ENCODE measurements at places on chromosomes 12 and 14.

DNA sequence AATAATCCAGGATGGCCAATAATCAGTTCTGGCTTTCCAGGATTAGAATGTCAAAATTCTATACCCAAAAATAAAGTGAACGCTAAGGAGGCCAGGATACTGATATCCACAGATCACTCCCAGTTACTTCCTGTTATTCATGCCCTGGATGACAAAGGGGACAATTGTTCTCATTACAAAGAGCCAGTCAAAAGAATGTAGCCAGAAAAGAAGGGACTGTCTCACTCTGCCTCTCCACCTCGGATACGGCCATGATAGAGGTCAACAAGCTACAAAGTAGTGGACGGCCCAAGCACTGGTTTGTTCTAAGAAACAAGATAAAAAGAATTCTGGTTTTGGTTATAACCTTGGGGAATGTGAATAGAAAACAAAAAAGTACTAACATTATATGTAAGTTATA, 116.1 kb upstream of the ATF7IP start:
- DNase-seq, result no peak

DNA sequence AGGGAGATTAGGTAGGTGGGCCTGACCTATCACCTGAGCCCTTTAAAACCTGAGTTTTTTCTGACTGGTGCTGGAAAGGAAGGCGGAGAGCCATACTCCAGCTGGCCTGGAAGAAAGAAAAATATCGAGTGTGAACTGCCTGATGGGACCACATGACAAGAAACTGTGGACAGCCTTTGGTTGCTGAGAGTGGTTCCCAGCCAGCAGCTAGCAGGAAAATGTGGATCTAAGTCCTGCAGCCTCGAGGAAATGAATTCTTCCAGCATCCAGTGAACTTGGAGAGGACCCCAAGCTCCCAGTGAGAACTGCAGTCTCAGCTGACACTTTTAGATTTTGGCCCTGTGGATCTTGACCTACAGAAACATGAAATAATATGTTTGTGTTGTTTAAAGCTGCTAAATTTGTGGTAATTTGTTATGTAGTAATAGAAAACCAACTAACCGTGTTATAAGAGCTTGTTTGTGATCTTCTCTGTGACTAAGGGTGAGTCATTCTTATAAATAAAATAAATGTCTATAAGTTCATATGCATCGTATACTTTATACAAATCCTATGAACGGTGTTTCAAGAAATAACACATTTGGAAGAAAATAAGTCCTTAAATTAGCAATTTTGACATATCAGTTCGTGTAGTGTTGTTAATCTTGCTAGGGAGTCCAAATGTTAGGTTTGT, 359.6 kb downstream of the BMP4 start:
- no peak for DNase-seq

DNA sequence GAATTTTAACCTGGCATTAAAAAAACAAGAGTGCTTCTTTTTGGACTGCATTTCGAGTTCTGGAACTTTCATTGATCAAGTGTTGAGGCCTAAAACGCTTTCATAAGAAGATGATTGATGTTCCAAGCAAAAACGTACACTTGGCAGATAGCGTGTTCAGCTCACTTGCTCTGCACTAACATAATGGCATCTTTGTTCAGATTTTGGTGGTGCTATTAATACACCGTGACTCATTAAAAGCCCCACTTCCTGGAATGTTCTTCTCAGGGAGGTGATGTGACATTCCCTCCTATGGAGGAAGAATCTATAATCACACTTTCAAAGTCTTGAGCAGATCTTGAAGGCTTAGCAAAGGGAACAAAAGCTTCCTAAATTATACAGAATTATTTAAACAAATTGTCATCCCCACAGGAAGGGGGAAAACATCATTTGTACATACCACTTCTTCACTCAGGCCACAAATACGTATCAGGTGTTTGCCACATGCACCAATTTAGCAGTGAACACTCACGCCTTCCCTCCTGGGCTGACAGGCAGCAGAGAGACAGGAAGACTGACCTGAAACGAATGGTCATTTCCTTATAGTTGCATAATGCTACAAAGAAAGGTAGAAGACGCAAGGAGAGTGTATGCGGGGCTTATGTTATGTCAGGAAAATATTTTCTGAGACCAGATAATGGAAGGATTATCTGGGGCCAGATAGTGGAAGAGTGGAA, 15.4 kb downstream of the HSP90AA1 start:
- no peak for DNase-seq

DNA sequence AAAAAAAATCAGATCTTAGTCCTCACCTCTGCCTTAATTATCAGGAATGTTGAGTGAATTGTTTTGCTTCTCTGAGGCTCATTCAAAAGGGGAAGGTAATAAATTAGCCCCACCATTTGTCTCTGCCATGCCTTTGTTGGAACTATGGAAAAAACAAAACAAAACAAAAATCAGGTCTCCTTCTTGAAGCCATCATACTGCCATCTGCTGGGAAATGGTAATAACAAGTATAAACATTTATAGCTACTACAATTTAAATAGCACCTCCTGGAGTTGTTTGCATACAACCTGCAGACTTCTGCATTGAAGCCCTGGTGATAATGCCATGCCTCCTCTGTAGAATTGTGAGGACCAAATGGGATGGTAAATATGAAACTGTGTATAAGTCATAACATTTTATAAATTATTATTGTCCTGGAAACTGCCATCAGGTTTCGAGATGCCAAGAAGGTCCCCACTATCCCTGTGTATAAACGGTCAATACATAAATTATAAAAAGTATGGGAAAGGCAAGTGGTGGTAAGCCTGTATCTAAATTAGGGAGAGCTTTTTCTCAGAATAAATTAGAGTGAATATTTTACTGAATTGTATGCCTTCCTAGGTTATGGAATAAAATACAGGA, 87.2 kb upstream of the FGD4 start:
- DNase-seq, result no peak

DNA sequence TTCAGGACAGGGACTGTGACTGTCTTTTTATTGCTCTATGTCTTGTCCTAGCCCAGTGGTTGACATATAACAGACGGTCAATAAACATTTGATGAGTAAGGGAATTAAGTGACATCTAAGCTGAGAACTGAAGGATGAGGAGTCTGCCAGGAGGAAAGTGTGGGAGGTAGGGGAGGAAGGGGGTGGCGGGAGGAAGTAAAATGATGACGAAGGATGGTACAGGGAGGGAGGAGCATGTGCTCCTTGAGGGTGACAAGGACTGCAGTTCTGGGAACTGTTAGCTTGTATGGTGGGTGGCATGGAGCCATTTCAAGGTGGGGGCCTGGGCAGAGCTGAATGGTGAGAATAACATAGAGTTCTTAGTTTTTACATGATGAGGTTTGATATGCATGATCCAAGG, 64.4 kb downstream of the RGS6 start:
- no peak for DNase-seq

DNA sequence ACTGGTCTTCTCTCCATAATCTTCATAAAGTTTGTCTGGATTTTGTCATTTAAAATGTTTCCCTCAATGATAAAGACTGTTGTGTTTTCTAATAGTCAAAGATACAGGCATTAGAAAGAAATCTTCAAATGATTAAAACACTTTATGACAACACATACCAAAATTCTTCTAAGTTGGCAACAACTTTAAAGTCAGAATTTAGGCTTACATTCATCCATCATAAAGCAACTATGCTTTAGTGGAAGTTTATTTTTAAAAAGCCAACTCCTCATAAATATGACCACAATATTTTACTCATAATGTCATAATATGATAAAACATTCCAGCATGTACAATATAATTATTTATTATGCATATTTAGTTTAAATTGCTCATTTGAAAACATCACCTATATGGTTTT, 17.2 kb upstream of the CCER1 start:
- DNase-seq, result no peak
